ENCODE measurements at places on chromosomes 5 and 9. TPM values are rescaled to one million over a fixed set of nuclear protein-coding genes. Genes with fewer than 3 reads are reported as not detected.

The TAS2R1 gene
- total RNA-seq = not detected

The OR13F1 gene
- total RNA-seq = not detected

The ADRB2 gene
- 0.04 TPM for total RNA-seq

The PRLR gene
- 0.02 TPM for total RNA-seq

The FAM53C gene
- 38.5 TPM for total RNA-seq

The LCN9 gene
- not detected for total RNA-seq

The PCDHGA8 gene
- total RNA-seq = 0.18 TPM

The TMEFF1 gene
- 0.83 TPM for total RNA-seq

- no peak for DNase-seq
These were observed 15.6 kb downstream of the COL27A1 start for GRCh38 chr9:114170771-114171461.

DNA sequence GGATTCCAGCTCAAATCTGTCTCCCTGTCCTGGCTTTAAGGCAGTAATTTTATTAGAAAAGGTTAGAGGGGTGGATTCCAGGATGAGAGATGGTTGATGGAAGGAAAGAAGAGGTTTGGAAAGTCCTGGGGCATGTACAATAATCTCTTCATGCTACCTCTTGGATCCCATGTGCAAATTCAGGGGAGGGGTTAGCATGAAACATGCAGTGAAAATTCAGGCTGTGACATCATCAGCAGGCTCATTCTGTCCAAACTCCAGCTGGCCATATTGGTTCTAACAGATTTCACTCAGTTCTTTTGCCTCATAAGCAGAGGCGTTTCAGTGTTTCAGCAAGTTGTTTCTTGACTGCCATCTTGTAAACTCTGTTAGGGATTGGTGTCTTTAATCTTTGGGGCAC is 55.4 kb downstream of the CYSTM1 start:
- DNase-seq = no peak

- no peak for DNase-seq
These were observed 180.9 kb downstream of the MAPKAP1 start for GRCh38 chr9:125525921-125526631.

DNA sequence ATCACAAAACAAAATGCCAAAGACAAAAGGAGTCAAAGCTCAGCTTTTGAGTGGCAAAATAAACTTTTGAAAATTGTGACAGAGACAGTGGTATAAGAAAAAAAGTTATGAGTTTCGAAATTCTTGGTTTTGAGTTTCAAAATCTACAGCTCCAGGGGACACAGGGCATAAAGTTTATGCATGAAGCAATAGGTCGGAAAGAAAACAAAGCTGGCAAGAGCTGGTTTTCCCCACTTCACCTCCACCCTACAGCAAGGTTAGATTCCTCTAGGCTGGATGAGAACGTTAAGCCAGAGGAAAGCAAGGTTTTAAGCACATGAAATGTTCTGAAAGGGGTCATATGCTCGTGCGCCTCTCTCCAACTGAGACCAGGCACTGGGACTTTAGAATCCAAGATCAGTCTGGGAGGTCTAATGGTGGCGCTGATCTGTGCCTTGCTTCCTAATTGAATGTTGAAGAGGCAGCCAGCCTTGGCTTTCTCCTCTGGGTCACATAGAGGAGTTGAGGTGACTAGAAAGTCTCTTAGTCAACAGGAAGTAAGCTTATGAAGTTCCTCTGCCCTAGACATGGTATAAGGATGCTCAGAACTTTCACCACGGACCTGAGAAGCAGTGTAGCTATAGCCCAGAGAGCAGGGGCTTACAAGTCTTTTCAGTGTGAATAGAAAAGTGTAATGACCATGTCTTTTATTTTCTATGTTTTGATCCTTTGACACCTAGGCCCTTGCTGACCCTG is 167.7 kb upstream of the DMAC1 start:
- no peak for DNase-seq

GRCh38 chr9:100671898-100672297 is 94.0 kb downstream of the CAVIN4 start:
- no peak for DNase-seq

DNA sequence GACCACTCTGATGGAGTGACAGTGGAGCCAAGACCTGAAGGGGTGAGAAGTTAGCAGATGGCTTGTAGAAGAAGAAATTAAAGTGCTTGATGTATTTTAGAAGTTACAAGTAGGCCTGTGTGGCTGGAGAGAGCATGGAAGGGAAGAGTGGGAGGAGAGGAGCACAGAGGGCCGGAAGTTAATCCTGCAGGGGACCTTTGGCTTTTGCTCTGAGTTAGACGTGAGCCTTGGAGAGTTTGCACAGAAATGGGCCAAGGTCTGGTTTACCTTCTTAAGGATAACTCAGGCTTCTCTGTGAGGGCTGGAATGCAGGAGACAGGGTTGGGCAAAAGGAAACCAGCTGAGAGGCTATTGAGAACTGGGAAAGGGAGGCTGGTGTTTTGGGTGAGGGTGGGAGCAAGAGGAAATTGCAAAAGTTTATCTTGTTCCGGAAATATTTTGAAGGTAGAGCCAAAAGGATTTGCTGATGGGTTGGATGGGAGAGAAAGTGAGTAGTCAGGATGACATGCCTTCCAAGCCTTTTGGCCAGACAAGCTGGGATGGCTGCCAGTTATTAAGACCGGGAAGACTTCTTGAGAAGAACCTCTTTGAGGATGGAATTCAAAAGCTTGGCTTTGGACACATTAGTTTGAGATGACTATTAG is 17.5 kb upstream of the F2RL1 start:
- no peak for DNase-seq

- DNase-seq = no peak
These were observed 116.5 kb upstream of the MAN2A1 start for GRCh38 chr5:109573256-109573655.

- no peak for DNase-seq
These were observed 1117.2 kb upstream of the DMAC1 start for GRCh38 chr9:8916771-8917170.

DNA sequence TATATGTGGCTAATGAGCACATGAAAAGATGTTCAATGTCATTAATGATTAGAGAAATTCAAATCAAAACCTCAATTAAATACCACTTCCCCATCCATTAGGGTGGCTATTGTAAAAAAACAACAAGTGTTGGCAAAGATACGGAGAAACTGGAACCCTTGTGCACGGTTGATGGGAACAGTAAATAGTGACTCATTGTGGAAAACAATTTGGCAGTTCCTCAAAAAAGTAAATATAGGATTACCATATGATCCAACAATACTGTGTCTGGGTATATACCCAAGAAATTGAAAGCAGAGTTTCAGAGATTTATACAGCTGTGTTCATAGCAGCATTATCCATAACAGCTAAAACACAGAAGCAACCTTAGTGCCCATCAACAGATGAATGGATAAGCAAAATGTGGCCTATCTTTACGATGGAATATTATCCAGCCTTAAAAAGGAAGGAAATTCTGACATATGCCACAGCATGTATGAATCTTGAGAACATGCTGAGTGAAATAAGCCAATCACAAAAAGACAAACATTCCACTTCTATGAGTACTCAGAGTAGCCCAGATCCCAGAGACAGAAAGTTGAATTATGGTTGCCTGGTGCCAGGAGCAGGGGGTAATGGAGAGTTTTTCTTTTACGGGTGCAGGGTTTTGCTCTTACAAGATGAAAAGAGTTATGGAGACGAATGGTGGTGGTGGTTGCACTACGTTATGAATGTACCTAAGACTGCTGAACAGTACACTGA is 41.4 kb upstream of the LRRC14B start:
- no peak for DNase-seq

DNA sequence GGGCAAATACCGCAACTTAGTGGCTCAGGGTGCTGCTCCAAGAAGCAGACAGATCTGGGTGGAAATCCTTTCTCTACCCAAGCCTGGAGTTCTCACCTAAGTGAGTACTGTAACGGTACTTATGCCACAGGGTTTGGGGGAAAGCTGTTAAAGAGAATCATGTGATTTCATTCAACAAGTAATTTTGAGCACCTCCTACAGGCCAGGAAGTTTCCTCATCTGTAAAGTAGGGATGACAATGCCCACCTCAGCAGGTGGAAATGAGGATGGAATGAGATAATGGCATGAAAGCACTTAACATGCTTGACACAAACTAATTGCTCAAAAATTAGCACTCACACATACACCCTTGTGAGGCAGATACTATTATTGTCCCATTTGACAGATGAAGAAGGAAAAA is 114.1 kb downstream of the JAKMIP2 start:
- DNase-seq = no peak

DNA sequence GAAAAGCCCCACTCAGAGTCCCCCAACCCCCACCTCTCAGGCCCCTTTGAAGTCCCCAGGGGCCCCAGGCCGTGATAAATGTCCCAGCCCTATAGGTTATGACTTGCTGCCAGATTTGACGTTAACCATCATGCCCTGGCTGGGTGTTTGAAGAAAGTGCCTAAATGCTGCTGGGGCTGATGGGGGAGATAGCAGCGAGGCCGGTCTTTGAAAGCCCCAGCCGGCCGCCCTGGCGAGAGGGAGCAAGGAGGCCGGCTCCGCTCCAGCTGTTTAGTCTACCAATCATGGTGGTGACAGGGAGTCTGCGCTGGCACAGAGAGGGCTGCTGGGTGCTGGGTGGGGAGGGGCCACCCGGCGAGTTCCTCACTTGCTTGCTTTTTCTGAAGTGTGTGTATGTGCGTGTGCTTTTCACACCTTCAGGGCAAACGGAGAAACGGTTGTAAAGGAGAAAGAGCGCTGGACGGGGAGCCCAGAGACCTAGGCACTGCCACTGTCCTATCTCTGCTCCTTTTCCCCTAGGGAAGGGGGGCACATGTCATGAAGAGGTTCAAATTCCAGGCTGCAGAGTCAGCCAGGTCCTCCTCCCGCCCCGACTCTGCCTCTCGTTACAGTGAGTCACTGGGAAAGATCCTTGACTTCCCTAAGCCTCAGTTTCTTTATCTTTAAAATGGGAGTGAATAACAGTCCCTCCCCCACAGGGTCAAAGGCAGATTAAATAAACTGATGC is 126.1 kb upstream of the HAND1 start:
- DNase-seq = no peak

DNA sequence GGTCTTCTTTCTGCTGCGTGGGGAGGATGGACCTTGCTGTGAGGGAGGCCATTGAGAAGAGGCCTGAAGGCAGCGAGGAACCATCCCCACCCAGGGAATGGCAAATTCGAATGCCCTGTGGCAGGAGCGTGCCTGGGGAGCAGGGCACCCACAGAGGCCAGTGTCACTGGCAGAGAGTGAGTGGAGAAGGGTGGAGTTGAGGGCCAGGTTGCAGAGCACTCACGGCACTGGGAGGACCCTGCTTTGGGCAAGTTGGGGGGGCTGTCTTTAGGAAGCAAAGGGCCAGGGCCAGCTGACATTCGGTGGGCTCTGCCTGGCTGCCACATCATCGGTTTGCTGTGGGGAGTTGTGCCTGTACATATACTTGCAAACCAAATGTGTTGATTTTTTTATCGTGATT is 47.2 kb downstream of the SYK start:
- no peak for DNase-seq

GRCh38 chr5:172807766-172808311 is 26.2 kb upstream of the ERGIC1 start:
- DNase-seq = no peak

GRCh38 chr5:168471785-168472184 is 14.5 kb upstream of the RARS1 start:
- no peak for DNase-seq

GRCh38 chr5:166188501-166189325 is 2102.7 kb upstream of the WWC1 start:
- DNase-seq = no peak

DNA sequence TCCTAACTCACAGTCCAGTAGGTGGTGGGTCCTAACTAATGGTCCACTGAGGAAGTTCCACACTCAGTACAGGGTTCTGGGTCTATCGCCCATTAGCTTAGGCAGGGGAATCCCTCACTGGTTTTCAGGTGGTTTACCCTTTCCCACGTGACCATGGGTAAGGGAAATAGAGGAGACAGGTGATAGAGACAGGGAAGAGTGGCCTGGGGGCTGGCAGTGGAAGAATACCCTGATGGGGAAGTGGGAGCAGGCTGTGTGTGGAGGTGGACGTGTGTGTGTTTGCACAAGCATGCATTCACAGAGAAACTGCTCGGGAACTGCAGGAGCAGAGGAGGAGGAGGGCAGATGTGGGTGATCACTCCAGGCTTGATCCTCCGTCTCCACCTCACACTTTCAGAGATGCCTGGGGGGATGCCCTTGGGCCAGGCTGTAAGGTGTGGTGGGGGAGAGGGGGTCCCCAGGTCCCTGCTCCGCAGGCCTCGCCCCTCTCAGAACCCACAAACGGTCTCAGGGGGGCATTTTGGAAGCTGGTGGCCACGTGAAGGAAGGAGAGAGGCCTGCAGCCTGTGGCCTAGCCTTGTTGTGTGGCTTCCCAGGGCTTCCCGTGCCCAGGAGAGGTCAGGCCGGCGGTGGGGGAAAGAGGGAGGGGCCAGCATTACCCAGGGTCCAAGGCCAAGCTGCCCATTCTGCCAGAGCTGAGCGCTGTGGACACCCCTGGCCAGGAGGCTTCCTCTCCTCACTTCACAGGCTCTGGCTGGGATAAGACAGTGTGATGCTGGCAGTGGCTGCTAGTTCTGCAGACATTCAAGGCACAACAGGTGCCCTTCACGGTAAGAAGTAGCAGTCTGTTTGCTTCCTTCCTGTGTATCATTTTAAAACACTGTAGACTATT is 80.0 kb downstream of the OTULIN start:
- DNase-seq = no peak

DNA sequence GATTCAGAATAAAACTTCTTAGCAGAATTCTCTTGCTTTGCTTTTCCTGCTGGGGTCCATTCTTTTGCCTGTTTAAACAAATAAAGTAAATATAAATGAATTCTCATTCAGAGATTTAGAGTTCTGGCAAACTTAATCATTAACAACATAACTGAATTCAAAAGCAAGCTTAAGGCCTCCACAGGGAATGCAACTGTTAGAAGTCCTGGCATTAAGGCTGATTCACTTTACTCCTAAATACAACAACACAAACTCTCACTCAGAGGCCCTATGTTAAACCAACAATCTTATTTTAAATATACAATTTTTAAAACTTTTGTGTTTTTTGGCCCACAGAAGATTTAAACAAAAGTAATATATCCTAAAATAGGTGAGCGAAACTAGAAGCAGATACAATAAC is 178.3 kb downstream of the AP3B1 start:
- no peak for DNase-seq

DNA sequence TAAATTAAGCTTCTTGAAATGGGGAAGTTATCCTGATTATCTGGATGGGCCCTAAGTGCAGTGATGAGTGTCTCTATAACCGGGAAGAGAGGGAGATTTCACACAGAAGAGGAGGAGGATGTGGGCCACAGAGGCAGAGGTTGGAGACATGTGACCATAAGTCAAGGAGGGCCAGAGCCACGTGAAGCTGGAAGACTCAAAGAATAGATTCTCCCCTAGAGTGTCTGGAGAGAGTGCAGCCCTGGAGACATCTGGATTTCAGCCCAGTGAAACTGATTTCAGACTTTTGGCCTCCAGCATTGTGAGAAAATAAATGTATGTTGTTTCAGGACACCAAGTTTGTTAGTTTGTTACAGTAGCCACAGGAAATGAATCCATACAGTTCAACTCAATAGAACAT is 442.9 kb downstream of the NTRK2 start:
- DNase-seq = no peak

DNA sequence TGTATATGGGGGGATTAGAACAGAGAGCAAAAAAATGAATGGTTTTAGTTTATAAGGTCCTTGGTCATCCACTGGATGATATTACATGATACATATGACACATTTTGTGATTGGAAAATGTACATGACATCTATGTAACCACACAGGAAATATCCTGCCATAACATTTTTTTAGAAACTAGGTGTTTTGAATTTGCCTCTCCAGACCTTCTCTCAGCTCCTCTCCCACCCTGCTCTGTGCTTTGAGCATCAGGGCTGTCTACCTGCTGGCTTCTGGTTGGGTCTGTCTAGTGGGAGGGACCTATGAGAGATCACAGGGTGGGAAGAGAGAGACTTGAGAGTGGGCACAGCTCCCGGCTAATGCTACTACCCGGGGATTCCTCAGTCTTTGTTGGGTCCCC is 24.4 kb downstream of the AKNA start:
- no peak for DNase-seq

Measured in K562 (cell line).